ENCODE measurements at places on chromosomes 7 and 10. TPM values are rescaled to one million over a fixed set of nuclear protein-coding genes. Genes with fewer than 3 reads are reported as not detected.

DNA sequence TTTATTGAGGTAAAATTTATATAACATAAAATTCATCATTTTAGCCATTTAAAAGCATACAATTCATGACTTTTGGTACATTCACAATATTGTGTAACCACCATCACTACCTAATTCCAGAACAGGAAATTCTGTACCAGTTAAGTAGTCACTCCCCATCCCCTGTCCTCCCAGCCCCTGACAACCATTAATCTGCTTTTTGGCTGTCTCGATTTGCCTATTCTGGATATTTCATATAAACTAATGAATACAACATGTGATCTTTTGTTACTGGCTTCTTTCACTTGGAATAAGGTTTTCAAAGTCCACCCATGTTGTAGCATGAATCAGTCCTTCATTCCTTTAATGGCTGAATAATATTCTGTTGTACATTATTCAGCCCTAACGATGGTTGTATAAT is 115.6 kb upstream of the KLF14 start:
- DNase-seq: no peak

DNA sequence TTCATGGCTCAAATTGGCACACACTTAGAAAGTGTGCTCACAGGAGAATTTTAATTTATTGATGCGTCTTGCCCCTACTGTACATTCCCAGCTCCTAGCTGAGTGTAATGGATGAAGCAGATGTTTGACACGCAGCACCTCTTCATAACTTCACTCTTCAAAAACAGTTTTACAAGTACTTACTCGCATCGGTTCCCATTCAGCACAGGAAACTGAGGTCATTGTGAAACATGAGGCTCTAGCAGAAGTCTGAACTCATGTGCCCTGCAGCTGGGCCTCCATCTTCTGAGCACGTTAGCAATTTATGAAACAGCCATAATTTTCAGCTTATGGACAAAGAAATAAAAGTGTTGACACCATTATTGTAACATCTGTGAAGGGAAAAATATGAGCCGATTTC is 558.9 kb upstream of the MGMT start:
- no peak for DNase-seq

DNA sequence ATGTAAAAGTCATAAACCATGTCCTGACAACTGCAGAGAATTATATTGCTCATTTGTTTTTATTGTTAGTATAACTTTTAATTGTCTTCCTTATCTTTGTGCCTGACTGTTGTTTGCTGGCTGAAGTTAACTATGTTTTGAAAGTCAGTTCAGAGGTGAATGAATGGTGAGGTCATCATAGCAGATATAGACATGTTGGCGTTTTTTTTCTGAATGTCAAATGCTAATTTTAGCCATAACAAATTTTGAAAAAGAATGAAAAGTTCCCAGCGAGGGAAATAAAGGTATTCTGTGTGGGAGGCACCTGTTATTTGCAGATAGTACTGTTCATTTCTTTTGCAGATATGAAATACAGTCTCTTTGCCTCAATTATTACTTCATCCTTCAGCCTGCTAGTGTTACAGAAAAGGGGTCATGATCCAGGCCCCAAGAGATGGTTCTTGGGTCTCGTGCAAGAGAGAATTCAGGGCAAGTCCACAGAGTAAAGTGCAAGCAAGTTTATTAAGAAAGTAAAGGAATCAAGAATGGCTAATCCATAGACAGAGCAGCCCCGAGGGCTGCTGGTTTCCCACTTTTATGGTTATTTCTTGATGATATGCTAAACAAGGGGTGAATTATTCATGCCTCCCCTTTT is 96.5 kb downstream of the CAMK1D start:
- DNase-seq: no peak

The COBL gene
- 17.9 TPM for polyA plus RNA-seq

The SSC4D gene
- polyA plus RNA-seq: 5.2 TPM

The OPN1SW gene
- polyA plus RNA-seq: 1.2 TPM

DNA sequence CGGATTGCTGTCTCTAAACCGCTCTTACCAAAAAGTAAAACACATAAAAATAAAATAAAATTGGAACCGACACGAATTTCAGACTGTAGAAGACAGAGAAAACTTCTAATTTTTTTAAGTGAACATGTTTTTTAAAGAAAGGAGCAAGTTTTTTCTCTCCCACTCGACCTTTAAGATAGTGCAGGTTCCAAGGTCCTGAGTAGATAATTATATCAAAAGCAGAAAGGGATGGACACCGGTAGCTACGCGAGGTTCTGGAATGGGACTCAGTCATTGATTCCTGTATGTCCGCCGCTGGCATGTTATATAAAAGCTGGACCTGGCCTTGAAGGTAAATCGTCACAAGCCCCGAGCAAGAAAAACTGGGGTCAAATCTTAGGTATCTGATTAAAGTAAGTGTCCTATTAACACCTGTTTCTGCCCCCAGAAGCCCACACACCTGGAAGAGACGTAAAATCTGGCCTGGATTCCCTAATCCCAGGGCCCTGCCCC is 462 bp upstream of the CISD1 start:
- DNase-seq: no peak

- DNase-seq: no peak
Observed at GRCh38 chr7:4809666-4810065, 34.2 kb downstream of the AP5Z1 start.

DNA sequence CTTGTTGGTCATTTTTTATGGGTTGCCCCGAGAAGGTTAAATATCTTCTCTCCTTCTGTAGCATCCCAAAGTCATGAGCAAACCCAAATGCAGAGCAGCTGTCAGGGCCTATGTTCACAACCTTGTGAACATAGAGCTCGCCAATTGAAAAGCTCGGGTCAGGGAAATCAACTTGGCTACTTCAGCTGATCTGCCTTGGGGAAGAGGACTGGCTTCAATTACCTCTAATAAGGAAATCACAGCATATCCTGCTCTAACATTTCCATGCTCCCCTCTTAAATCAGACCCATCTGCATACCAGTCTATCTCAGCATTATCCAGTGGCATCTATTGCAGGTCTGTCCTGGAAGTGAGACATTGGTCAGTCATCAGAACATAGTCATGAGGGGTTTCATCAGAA is 105.6 kb downstream of the ANKRD26 start:
- DNase-seq: no peak

The WIPF3 gene
- polyA plus RNA-seq: 4.8 TPM

The VAX1 gene
- not detected for polyA plus RNA-seq

DNA sequence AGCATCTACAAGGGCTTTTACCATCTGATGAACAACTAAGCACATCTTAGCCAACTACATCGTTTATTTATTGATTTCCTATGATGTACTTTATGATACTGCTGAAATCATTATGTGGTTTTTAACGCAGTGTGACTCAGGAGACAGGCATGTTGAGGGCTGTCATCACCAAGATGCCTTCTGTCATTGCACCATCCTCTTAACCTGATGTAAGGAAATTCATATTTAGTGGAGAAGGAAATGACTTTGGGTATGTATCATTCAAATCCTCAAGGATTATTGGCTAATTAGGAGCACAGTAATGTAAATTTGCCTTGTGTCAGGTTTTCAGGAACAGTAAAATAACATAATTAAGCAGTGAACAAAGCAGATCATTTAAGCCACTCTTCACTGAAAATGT is 138.5 kb upstream of the MGMT start:
- no peak for DNase-seq

The IGFBP3 gene
- 83.7 TPM for polyA plus RNA-seq

The FBXO24 gene
- polyA plus RNA-seq: 2.6 TPM

Data from renal pelvis (tissue), 12 donors.